ENCODE measurements at places on chromosomes 2 and 18.

- no peak for DNase-seq
Measured at GRCh38 chr2:223065107-223065506, 13.1 kb downstream of the KCNE4 start.

DNA sequence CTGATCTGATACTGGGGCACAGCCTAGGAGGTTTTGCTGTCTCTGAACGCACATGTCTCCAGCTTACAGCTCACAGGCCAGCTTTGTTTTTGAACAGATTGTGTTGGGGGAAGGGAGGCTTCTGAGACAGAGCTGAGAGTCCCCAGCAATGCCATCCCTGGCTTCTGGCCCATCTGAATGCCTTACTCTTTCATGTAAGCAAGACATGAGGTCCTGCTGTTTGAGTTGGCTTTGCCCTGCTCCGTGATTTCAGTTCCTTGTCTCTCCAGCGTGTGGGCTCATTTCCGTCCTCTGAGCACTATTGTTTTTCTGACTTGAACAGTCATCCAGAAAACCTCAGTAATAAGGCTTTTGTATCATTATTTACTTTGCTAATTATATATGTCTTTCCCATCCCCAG is 194.9 kb upstream of the TNP1 start:
- DNase-seq = no peak

GRCh38 chr2:163733301-163733938 is 2.4 kb downstream of the FIGN start:
- DNase-seq = no peak

DNA sequence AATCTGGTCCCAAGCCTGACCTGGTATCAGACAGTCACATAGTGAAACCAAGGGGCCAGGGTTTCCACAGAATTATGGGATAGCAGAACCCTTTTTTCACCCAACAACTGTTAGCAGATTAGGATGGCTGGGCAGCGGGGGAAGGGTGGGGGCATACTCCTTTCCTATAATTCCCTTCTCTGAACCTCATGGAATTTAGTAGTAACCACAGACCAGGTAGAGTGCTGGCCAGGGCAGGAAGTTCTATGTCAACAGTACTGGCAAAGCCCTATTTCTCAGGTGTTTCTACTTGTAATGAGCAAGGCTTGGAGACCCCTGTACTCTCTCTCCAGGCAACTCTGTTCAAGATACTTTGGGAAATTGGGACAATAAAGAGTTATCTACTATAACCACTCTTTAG is 174.6 kb downstream of the THADA start:
- no peak for DNase-seq

DNA sequence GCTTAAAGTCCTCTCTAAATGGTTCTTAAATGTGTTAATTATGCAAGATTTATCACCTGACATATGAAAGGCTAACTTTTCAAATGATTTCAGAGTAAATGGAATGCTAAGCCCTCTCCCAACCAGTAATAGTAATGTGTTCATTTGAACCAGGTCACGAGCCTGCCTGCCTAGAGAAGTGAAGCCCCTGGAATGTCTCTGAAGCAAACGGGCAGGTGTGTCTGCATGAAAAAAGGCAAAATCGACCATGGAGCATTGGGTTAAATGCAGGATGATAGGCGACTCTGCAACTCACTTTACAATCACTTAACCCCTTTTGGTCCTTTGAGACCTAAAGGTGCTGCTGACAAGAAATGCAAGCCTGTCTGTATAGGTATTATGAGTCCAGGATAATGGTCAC is 798.4 kb upstream of the ACVR2A start:
- DNase-seq = no peak

- DNase-seq = no peak
Measured at GRCh38 chr2:80454628-80455027, 150.1 kb upstream of the LRRTM1 start.

- no peak for DNase-seq
Measured at GRCh38 chr18:8162802-8163201, 446.4 kb upstream of the RAB12 start.

DNA sequence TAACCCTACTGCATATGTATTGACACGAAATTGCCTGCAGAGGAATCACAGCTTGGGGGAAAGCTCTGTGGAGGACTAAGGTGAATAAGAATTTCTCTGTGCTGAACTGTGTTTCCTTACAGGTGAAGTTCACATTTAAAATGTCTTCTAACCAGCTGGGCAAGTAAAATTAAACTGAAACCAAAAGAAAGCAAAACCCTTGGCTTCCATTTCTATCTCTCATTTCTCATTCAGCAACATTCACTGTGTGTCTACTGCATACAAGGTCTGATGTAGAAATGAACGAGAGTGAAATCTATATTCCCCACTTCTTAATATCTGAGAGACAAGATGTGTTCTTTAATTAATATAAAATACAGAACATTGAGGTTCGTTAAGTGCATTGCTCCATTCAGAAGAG is 397.3 kb downstream of the SOX11 start:
- DNase-seq = no peak

DNA sequence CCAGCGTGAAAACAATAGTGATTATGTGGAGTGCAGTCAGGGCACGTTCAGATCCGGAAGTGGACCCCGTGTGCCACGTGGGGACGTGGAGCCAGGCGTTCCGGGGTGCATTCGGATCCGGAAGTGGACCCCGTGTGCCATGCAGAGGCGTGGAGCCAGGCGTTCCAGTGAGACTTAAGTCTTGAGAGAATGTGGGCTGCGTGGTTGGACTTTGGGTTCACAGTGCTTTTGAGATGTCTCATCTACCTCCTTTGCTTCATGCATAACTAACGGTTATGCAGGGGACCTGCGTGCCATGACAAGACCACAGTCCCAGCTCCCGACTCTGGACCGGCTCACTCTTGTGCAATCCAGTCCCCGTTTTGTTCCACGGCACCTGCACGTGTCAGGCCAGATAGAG is 28.8 kb downstream of the CTDP1 start:
- DNase-seq = no peak

GRCh38 chr18:9629709-9630108 is 15.3 kb upstream of the PPP4R1 start:
- DNase-seq = peak; percentile 65

GRCh38 chr2:104563398-104563996 is 290.4 kb upstream of the POU3F3 start:
- no peak for DNase-seq

GRCh38 chr2:81858998-81859397 is 1554.4 kb upstream of the LRRTM1 start:
- DNase-seq = no peak

- DNase-seq = no peak
Measured at GRCh38 chr2:9979977-9980376, 28.5 kb downstream of the GRHL1 start.

GRCh38 chr2:147558620-147559019 is 286.2 kb upstream of the ACVR2A start:
- no peak for DNase-seq

DNA sequence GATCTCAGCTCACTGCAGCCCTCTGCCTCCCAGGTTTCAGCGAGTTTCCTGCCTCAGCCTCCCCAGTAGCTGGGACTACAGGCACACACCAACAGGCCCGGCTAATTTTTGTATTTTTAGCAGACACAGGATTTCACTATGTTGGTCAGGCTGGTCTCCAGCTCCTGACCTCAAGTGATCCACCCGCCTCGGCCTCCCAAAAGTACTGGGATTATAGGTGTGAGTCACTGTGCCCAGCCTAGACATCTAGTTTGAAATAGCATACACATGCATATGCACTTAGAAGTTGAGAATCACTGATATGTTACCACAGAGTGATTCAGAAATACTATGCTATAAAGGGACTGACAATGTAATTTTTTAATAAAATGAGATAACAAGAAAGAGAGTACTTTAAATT is 69.8 kb upstream of the CDKL4 start:
- DNase-seq = no peak

GRCh38 chr18:3402982-3403451 is 47.0 kb upstream of the TGIF1 start:
- peak; percentile 32 for DNase-seq

- DNase-seq = peak; percentile 87
Measured at GRCh38 chr2:54570925-54571694, 115.0 kb downstream of the SPTBN1 start.

DNA sequence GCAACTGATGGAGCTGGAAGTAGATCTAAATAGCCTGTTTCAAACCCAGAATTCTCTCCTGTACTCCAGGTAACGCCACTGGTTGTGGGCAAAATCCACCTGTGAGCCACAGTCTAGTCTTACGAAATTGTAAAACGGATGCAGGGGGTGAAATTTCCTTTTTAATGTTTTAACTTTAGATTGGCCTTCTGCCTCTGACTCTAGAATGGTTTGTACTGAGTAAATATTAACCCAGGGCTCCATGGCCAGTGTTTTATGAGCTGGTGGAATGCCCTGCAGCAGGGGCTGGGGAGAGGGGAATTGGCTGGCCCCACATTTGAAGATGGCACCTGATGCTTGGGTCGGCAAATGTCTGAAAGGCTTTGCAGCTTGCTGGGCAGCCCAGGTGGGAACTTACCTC is 156.6 kb downstream of the MYCN start:
- DNase-seq = no peak

DNA sequence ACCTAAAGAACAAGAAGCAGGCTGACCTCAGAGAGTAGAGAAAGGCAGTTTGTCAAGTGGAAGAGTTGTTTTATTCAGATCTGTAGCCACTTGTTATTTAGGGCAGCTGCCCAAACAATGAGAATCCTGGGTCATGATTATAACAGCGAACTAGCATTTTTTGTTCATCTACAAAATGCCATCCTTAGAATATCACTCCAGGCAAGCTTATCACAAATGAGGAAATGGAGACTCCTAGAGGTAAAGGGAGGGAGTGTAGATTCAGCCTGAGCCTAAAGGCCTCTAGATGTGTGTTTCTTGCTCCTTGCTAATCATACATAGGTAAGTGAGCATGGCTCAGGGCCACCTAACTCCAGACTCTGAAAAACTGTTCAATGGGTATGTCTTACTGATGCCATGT is 126.1 kb downstream of the HNMT start:
- DNase-seq = peak; percentile 22

- DNase-seq = no peak
Measured at GRCh38 chr18:74476140-74476539, 19.0 kb upstream of the DIPK1C start.

DNA sequence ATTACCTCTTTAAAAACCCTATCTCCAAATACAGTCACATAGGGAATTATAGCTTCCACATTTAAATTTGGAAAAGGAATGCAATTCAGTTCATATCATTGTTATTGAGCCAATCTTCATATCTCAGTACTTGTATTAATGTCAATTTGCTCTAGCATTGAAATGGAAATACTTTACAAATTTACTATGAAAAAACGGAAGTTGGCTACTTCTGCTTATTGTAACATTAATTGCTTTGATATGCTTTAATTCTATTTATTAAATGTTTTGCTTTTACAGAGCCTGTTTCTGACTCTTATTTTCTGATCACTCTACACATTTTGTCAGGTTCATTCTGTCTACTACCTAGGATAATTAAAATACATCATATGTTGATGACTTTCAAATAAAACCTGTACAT is 412.6 kb downstream of the KCNJ3 start:
- no peak for DNase-seq

DNA sequence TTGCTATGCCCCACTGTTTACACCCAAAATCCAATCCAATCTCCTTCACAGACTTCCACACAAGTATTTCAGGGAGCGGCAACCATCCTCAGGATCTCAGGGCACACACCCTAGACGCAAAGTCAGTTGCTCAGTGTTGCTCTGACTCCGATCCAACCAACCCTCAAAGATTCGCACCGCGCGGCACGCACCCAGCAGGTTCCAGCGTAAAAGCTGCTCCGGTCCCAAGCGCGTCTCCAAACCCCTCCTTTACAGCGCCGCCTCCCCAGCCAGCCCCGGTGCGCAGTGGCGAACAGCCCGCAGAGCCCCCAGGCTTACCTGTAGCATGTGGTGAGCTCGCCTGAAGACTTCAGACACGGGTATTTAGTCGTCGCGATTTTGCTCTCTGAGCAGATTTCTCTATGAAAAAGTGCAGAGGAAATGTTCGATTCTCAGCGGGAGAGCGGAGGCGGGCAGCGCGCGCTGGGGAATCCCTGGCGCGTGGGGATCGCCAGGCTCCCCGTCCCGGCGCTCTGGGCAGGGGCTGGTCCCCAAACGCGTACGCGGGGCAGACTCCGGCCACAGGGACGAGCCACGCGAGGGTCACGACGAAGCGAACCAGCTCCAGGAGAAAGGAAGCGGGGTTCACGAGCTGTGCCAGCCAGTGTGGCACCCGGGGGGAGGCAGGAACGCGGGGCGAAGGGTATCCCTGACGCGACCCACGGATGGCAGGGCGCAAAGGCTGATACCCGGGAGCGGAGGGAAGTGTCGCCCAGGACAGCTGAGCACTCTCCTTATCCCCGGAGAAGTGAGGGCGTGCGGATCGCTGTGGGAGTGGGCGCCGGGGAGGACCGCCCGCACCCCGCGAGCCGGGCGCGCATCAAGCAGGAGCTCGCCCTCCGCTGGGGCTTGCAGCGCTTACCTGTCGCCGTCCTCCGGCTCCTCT is 650 bp downstream of the CCBE1 start:
- DNase-seq = no peak
